Occipital lobe (tissue), 3 donors: ENCODE measurements at places on chromosomes 2 and 18.

DNA sequence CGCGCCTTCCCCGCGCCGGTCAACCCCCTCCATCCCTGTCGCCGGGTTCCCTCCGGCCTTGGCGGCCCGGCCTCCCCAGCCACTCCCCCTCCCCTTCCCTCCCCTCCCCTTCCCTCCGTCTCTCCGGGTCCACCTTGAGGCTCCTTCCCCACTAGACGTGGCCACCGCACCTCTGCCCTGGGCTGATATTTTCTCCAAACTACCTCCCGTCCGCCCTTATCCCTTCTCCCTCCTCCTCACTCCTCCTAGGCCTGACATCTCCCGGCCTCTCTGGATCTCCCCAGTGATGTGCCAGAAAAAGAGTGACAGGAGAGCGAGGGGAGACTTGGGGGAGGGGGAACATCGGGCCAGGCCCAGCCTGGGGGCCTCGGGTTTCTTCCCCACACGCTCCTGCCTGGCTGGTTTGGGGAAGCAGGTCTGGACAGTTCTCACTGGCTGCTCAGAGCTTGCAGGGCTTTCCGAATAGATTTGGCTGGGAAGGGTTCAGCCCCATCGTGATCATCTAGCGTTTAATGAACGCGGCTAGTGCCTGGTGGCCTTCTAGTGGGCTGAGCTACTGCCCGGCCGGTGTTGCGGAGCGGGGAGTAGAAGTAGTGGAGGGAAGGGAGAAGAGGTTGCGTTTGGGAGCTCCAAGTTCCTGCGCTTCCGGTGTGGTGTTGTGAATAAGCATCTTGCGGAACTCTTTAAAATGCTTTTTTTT is 641 bp downstream of the MAPRE3 start:
- DNase-seq, result no peak

DNA sequence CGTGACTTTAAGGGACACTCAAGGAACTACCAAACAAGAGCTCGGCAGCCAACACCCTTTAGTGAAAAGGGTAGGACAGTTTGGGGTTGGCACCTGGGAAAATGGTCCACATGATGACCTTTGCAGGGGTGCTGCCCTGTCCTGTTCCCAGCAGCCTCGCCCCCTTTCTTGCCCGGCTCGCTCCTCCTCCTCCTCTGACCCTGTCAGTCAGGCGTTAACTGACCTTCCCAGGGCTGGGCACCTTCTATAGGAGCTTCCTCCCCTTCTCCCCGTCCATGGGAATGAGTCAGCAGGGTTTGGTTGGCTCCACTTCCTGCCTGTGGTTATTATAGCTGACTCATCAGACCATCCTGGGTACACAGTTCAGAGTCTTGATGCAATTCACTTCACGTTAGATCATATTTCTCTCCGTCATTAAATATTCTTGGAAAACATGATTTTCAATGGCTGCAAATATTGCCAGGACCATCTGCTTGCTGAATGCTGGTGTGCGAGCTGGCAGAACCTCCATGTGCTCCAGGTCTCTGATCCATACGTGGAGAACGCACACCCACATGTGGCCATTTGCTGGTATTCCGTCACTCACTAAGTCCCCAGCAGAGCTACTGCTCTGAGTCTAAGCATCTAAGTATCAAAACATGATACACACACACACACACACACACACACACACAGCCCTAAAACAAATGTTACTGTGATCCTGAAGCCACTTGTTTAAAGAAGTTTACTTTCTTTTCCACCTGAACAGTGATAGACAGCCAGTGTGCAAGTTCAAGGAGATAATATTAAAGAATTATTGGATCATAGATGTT is 185.0 kb downstream of the ANAPC1 start:
- DNase-seq, result peak; percentile 30

GRCh38 chr18:326846-327245 is 59.0 kb upstream of the THOC1 start:
- DNase-seq, result no peak

GRCh38 chr2:40380721-40381120 is 71.2 kb downstream of the SLC8A1 start:
- DNase-seq, result no peak

GRCh38 chr2:88856409-88857135 is 165.1 kb downstream of the RPIA start:
- no peak for DNase-seq

- no peak for DNase-seq
Measured at GRCh38 chr2:11330457-11331142, 13.8 kb downstream of the ROCK2 start.

DNA sequence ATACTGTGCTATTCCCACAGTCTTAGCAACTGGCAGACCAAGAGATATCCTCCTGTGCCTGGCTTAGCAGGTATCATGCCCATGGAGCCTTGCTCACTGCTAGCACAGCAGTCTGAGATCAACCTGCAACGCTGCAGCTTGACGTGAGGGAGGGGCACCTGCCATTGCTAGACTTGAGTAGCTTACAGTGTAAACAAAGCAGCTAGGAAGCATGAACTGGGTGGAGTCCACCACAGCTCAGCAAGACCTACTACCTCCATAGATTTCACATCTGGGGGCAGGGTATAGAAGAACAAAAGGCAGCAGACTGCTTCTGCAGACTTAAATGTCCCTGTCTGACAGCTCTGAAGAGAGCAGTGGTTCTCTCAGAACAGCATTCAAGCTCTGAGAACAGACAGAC is 74.8 kb downstream of the AKAIN1 start:
- no peak for DNase-seq

GRCh38 chr2:182619276-182619675 is 96.8 kb upstream of the DNAJC10 start:
- no peak for DNase-seq

- DNase-seq, result no peak
Measured at GRCh38 chr2:26008851-26009566, 24.9 kb upstream of the RAB10 start.

DNA sequence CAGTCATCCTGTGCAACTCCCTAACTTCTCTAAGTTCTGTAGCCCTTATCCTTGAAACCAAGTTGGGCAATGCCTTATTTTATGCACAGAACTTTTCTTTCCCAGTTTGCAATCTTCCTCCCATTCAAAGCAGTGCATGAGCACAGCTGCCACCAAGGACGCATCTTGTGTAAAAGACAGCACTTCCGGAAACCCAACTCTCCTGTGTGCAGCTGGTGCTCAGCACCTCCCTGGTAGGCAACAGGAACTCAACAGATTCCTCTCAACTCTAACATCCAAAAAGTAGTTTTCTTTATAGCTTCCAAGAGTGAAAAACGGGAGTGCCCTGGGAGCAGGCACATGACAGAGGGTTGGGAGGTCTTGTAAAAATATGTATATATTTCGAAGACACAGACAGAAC is 2.2 kb downstream of the TMEM18 start:
- DNase-seq, result no peak

- DNase-seq, result peak; percentile 68
Measured at GRCh38 chr2:62705859-62706720, 577 bp downstream of the EHBP1 start.

GRCh38 chr2:229910832-229911412 is 10.9 kb downstream of the TRIP12 start:
- no peak for DNase-seq

DNA sequence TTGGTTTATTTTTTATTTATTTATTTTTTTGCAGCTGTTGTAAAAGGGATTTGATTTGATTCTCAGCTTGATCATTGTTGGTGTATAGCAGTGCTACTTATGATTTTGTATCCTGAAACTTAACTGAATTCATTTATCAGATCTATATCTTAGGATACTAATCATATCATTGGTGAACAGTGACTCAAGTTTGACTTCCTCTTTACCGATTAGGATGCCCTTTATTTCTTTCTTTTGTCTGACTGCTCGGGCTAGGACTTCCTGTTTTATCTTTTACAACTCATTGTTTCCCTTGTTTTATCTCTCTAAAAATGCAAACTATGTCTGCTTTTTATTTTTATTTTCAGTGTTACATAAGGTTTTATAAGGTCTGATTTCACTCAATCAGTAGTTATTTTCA is 23.6 kb downstream of the SP100 start:
- no peak for DNase-seq

DNA sequence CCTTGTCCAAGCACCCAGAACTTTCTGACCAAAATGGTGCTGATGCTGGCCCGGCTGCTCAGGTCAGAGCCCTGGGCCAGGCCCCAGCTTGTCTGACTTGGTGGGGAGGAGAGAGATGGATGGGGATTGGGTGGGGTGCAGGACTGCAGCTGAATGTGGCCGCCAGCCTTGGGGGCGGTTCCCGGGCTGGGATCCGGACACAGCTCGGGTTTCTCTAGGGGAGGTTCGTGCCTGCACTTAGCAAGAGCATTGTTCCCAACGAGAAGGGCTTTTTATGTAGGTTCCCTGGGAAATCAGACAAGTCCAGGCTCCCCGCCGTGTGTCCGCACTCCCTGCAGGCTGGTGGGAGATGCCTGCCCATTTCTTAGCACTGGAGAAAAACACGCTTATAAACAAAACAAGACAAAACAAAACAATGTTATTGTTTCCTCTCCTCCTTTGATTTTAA is 50.5 kb upstream of the HS6ST1 start:
- DNase-seq, result no peak

GRCh38 chr2:24179683-24180082 is 4.8 kb downstream of the FAM228A start:
- DNase-seq, result no peak
